ENCODE measurements at places on chromosomes 16 and 17. TPM values are rescaled to one million over a fixed set of nuclear protein-coding genes. Genes with fewer than 3 reads are reported as not detected.

Gene GAST
- not detected for polyA plus RNA-seq

Gene SPN
- 0.34 TPM for polyA plus RNA-seq

Gene CCL5
- polyA plus RNA-seq, result 7.4 TPM

Gene MPG
- 65.6 TPM for polyA plus RNA-seq

All from adipose tissue (tissue), 3 donors.